Renal cortical epithelial cell (primary cell): ENCODE measurements at places on chromosomes 2 and 18. TPM values are rescaled to one million over a fixed set of nuclear protein-coding genes. Genes with fewer than 3 reads are reported as not detected.
A peak's percentile ranks its signal among the peaks of the same experiment; 100 is the strongest.

DNA sequence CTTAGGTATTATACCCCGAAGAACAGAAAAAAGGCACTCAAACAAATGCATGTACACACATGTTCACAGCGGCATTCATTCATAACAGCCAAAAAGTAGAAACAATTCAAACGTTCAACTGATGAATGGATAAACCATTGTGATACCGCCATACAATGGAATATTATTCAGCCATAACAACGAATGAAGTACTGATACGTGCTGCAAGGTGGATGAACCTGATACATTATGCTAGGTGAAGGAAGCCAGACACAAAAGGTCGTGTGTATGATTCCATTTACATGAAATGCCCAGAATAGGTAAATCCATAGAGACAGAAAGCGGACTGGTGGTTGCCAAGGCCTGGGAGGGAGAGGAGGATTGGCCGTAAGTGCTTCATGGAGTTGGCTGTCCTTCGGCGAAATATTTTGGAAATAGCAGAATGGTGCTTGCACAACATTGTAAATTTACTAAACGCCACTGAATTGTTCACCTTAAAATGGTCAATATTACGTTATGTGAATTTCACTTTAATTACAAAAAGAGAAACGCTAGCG is 750 bp upstream of the RMP24 start:
- peak; percentile 22 for DNase-seq

DNA sequence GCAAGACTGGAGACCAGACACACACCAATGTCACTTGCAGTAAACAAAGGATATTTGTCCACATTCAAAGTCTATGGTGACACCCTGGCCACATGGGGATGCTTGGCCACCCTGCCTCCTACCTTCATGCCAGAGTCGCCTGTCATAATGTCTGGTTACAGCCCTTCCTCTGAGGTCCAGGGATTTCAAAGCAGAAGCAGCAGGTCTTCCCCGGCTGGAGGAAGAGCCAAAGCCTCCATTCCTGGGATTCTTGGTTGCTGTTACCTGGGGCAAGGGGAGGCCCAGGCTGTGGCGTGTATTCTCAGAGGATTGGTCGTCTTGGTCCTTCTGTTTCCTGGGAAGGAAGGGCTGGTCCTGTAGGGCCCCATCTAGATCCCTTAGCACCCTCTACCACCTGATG is 2.3 kb upstream of the ALPP start:
- no peak for DNase-seq

- no peak for DNase-seq
Measured at GRCh38 chr2:40155728-40156127, 296.2 kb downstream of the SLC8A1 start.

DNA sequence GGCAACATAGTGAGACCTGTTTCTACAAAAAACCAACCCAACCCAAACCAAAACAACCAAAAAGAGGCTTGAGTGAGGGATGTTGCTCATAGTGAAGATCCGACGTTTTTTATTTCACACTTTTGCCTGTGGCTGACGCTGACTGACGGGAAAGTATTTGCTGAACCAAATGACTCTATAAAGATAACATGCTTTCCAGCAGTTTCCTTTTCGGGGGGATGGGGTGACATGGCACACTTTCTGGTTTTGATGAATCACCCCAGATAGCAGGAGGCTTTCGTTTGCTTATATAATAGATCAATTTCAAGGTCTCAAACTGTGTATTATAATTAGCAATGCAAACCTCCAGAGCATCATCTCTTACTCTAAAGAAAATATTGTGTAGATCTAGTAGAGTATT is 150.8 kb downstream of the AQP4 start:
- DNase-seq = no peak

- DNase-seq = no peak
Measured at GRCh38 chr2:164285576-164285975, 335.7 kb downstream of the GRB14 start.

- DNase-seq = no peak
Measured at GRCh38 chr2:110215566-110216158, 3.3 kb upstream of the MTLN start.

GRCh38 chr2:8496079-8496478 is 185.8 kb upstream of the ID2 start:
- no peak for DNase-seq

TTC31 gene
- total RNA-seq = 16.0 and 18.8 TPM in 2 replicates

MFSD6 gene
- 30.2 and 32.3 TPM in 2 replicates for total RNA-seq

ERBB4 gene
- 1.9 and 40.7 TPM in 2 replicates for total RNA-seq

- peak; percentile 89 for DNase-seq
Measured at GRCh38 chr2:20185176-20186022, 39.5 kb downstream of the SDC1 start.

THOC1 gene
- total RNA-seq = 41.5 and 46.7 TPM in 2 replicates

DNA sequence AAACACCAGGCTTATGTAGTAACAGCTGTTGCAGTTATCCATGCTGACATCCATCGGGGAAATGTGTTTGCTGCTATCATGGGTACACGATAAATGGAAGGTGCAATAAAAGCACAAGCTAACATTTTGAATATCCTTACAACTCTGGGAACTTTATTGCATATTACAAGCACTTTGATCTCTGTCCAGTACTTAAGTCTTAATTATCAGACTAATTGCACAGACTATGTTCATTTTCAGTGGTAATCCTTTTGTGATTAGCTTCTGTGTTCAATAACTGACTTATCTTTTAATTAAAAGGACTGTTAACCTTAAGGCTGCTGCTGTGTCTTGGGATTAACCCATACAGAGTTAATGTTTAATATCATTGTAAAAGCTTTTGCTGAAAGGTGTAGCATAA is 101.4 kb upstream of the ATP5MC3 start:
- DNase-seq = no peak

- peak; percentile 42 for DNase-seq
Measured at GRCh38 chr2:182763311-182763912, 47.4 kb downstream of the DNAJC10 start.

DNA sequence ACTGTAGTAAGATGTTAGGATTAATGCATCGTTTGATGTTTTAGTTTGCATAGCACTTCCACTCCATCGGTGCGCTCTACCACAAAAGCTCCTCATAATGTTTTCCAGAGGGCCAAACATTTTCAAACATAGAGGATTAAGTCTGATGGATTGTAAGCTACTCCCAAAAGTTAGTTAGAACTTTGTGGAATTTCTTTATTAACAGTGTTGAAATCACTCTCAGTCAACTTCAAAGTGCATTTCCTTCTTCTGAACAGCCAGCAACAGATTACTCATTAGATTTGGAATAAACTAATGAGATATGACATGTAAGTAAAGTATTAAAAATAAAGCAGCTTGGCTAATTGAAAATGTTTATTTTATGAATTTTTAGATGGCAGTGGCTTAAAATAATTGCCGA is 30.1 kb upstream of the CTAGE1 start:
- DNase-seq = no peak

COL3A1 gene
- 1.6 and 18.2 TPM in 2 replicates for total RNA-seq

DSC3 gene
- total RNA-seq = 0.20 and 0.69 TPM in 2 replicates

DNA sequence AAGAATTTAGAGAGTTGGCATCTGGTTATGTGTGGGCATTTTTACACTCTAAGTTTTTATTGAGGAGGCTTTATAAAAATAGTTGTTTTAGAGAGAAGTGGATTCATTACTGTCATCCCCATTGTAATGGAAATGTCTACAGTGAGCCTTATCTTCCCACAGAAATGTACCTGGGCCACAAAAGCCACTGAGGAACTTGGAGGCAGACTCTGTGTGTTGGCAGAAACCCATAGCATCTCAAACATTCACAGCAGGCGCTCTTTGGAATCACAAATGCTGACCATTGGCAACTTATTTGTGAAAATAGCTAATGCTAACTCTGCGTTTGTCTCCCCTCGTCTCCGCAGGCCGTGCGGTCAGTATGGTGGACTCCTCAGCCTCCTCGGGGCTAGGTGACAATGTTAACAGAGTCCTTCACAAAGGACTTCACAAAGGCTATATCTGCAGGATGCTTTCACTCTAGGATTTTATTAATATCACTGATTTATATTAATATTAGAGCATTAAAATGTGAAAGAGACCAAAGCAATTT is 689.1 kb upstream of the POU3F3 start:
- DNase-seq = no peak

- no peak for DNase-seq
Measured at GRCh38 chr2:78681386-78681785, 344.1 kb upstream of the REG3G start.

DNA sequence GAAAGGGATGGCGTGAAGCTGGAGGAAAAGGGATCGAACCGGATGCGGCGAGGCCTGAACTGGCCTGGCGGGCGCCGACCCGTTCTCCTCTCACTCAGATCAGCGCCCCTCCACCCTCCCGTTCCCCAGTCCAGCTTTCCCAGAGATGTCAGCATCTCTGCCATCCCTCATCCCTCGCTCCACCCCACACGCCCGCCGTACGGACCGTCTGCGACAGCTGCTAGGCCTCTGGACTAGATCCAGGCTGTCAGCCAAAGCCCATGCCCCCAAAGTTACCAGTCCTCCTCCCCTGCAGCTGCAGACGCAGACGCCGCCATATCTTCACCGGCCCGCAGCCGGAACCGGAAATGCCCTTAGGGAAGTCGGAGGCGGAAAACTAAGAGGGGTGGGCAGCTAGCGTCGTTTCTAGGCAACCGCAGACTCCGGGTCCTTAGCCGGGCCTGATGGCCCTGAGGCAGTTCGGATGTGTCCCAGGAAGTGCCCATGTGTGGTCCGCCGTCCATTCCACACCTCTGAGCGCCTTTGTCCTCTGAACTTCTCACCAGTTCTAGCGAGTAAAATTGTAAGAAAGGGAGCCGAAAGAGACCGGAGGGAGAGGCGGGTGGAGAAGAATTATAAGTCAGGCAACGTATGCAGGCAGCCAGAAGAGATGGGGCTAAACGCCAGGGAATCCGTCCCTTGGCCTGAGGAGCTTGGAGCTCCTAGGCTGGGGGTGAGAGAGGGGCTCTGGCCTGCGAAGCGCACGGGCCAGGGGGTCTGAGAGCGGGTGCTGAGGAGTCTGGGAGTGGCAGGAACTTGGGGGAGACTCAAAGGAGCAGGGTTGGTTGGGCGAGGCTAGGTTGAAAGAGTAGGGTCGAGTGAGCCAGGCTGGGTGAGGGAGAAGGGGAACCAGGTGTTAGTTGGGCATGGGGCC is at the start of the genes RNF25 and STK36:
Gene RNF25 (minus strand): TSS at position 349 of the 913 bp plus-strand sequence. CDS start 32 bp downstream, at position 317.
Gene STK36 (plus strand): TSS at position 433 of the 913 bp plus-strand sequence. CDS start 744 bp downstream, outside the sequence.
- peak; percentile 81 for DNase-seq

DNA sequence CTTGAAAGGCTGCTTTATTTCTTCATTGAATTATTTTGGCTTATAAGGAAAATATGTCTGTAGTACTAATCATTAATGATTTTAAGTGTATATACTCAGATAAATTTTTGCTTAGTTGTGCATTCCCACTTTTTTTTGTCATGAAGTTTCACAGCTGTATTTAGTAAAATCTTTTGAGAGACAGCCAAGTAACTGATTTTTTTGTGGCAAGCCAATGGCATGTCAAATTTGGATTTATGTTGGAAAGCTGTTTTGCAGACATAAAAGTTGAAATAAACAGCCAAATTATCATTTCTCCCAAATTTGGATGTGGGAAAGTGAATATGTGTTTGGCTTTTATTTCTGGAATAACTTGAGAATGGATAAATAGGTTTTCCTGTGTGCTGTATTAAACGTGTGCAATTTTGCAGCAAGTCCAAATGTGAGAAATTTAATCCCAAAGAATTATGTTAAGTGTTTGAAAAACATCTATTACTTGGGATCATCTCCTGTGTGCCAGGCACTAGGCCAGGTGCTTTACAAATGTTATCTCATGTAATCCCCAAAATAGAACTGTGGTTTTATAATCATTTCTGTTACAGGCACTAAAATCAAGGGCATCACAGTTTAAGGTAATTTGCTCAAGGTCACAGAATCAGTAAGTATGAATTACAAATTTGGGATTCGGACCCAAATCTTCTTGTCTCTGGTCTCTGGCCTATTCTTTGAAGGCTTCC is 160.4 kb downstream of the PTPRM start:
- DNase-seq = no peak

FKBP7 gene
- total RNA-seq = 3.1 and 21.9 TPM in 2 replicates

NT5C1B gene
- not detected in 2 replicates for total RNA-seq

CENPA gene
- 0.50 and 5.6 TPM in 2 replicates for total RNA-seq
